ENCODE measurements at places on chromosomes 7 and 10.

DNA sequence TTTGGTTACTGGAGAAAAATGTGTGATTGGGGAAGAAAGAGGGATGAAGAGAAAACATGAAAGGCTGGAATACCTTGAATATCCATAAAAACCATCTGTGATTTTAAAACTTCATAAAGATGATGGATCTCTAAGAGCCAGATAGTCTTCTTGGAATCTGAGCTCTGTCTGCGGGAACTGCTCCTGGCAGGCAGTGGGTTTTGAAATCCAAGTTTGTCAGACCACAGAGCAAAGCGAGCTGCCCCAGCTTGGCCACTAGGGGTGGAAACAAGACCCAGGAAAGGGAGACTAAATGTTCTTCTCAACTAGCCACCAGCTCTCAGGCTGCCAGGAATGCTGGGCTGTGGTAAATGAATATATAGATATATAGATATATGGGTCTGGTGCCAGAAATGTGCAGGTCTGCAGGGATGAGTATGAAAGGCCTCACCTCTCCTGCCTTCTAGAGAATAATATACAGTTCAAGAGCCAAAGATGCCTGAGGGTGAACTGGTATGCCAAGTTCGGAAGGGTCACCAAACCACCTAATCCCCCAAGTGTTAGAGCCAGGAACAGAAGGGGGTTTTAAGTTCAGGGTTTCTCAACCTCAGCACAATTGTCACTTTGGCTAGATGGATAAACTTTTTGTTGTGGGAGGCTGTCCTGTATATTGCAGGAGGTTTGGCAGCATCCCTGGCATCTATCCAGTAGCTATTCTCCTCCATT, 208.8 kb downstream of the KCNMA1 start:
- DNase-seq: no peak

GRCh38 chr10:53379956-53380355, 607.4 kb upstream of the MBL2 start:
- no peak for DNase-seq

DNA sequence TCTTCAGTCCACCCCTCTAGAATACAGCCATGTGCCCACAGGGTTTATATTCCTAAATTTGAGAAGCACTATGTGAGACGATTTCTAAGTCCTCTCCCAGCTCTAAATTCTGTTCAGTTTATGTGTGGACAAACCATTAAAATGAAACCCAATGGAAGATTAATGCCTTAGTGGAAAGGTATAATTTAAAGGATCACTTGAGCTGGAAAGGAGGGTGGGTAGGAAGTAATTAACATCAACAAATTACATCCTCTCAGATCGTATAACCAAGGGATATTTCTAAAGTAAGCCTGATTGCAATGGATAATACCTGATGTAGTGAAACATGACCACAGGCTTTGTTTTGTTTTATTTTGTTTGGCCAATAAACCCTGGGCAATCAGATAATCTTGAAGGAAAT, 511.0 kb upstream of the COBL start:
- DNase-seq: no peak

DNA sequence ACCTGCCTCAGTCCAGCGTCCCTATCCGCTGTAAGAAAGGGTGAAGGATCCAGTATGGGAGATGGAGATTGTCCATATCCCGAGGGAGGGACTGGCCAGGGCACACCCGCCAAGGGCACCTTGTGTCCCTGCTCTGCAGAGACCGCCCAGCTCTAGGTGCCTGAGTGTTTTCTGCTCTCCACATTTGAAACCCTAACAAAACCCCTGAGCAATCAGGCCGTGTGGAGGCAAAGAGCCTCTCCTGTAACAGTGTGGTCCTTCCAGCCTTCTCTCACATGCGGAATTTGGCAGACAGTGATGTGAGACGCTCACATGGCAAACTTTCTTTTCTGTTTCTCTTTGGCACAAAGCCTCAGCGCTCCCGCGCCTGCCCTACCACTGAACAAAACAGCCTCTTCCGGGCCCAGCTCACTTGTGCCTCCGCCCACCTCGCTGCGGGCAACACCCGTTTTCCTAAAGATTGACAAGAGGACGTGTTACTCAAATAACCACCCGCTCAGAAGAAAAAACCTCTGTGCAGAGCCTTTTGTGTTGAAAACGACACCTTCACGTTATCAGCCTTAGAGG, 514.8 kb downstream of the DNAJB6 start:
- DNase-seq: no peak

All from DMS79 (cell line).